H4 (cell line): ENCODE measurements at places on chromosomes 2 and 18. TPM values are rescaled to one million over a fixed set of nuclear protein-coding genes. Genes with fewer than 3 reads are reported as not detected.

DNA sequence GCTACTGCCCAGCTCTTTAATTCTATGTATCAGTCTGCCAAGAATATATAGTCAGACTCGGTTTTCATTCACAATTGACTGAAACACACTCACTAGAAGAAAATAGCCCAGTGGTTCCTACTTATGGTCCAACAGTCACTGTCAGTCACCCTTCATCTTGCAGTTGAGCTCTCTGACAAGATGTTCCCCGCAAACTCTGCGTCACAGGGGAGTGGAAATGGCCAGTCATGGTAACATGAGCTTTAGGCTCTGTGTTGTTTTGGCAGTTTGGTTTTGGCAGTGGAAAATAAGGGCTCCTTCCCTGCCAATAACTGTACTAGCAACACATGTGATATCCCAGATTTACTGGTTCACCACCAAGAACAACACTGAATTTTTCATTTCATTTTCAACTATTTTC lies 122.5 kb downstream of the PRPF40A start:
- no peak for DNase-seq

The COL4A4 gene
- total RNA-seq = 0.17 and 0.18 TPM in 2 replicates

The ERLEC1 gene
- total RNA-seq = 70.3 and 85.9 TPM in 2 replicates

The SMPD4 gene
- total RNA-seq = 17.8 and 20.6 TPM in 2 replicates

DNA sequence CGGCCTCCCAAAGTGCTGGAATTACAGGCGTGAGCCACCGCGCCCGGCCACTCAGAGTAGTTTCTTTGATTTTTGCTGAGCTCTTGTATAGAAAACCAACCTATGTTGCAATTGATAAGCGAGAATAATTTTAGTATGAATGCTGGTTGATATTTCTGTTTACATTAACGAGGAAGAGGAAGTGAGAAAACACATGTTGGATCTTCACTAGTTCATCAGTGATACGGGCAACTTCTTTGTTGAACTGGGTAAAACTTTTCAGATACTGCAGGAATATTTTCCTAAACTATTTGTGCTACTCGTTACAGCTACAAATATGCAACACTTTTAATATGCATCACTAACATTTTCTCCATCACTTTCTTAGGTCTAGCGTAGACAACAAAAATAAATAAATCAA lies 67.9 kb upstream of the SLC25A52 start:
- DNase-seq = no peak

The GKN2 gene
- not detected in 2 replicates for total RNA-seq

The IL36B gene
- total RNA-seq = not detected in 2 replicates

The CDK15 gene
- total RNA-seq = 8.0 and 9.2 TPM in 2 replicates

DNA sequence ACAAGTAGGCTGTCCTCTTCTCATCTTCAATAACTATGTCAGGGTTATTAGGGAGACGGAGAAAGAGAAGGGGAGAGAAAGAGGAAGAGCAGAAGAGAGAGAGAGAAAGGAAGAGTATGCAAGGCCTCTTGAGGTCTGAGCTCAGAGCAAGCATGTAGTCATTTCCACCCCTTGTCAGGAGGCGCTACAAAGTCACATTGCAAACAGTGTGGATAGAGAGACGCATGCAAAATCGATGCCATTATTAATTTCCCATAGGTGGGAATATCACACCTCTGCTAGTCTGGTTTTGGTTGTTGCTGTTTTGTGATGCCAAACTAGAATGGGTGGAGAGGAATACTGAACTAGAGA lies 24.2 kb upstream of the SERPINE2 start:
- DNase-seq = no peak
